ENCODE measurements at places on chromosomes 2 and 18. TPM values are rescaled to one million over a fixed set of nuclear protein-coding genes. Genes with fewer than 3 reads are reported as not detected.

Gene C2orf80
- polyA plus RNA-seq, result not detected

Gene SNED1
- 2.7 TPM for polyA plus RNA-seq

Gene RAB6C
- not detected for polyA plus RNA-seq

Gene STK17B
- polyA plus RNA-seq, result 7.9 TPM

Gene KIF5C
- polyA plus RNA-seq, result 2.4 TPM

Gene GKN2
- polyA plus RNA-seq, result 744 TPM

Gene TFPI
- polyA plus RNA-seq, result 13.6 TPM

Gene MCM6
- 6.0 TPM for polyA plus RNA-seq

DNA sequence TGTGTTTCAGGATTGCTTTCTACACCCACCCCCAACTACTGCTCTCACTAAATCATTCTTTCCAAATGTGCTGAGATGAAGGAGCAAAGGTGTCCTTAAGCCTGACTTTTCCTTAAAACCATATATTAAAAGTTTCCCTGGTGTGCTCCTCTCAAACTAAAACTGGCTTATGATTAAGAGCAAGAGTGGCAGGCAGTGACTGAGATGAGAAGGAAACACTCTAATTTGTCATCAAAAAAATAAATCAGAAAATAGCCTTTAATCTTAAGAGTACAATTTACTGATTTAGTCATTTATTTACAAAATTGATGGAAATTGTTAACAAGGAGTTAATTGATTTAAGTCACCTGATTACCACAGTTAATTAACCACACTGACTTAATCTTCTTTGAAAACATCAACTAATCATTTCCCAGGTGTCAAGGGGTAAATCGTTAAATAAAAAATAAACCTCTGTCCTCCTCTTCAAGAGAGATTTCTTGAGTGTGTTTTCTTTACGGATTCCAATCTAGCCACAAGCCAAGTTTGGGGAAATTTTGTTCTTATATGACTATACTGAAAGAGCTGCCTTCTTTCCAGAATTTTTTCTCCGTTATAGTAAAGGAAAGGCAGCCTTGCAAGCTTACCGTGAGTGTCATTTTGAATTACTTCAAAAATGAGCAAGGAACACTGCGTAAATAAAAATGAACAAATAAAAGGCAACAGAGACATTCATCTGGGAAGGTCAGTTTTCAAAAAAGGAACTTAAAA lies 17.4 kb downstream of the LRP2 start:
- no peak for DNase-seq

DNA sequence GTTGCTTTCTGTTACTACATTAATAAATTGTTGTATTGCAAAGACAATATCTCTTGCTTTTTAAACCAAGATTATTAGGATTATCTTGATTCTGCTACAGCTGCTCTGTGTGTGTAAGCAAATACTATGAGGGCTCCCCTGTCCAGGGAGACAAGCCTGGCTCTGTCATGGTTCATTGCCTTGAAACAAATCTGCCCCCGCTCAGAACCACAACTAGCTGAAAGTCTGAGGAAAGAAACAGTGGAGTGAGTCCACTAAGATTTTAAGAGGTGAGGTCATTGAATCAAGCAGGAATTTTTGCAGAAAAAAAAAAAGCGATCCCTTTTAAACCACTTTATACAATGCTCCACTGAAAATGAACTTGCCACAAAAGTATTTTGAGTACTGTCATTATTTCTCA lies 30.8 kb upstream of the LRRTM4 start:
- peak; percentile 28 for DNase-seq

DNA sequence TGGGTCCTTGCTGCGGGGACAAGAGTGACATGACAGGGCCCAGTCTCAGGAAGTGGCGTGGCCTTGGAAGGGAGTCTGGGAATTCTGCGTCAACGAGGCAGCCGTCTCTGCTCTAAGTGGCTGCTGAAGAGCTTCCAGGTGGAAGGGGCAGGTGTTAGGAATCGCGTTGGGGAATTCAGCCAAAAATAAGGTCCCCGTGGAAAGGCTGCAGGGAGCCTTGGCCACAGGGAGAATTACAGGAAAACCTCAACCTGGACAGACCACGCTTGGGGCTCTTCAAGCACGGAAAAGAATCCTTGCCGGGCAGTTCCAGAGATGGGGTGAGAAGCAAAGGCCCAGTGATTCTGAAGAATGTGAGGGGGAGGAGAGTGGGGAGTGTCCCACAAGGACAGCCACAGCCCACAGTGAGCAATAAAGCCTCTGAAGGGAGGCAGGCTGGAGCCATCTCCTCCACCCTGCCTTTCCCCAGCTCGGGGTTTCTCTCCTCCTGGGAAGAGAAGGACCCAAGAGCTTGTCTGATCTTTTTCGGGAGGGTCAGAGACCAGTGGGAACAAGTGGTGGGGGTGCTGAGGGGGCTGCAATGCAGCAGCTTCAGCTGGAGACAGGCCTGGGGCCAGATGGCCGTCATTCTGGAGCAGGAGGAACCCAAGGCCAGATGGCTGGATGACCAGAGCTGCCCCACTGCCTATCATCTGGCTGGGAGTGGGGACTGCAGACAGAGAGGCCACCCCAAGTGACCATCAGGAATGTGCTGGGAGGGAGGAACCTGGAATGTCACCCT lies 106.4 kb upstream of the SMAD2 start:
- no peak for DNase-seq

DNA sequence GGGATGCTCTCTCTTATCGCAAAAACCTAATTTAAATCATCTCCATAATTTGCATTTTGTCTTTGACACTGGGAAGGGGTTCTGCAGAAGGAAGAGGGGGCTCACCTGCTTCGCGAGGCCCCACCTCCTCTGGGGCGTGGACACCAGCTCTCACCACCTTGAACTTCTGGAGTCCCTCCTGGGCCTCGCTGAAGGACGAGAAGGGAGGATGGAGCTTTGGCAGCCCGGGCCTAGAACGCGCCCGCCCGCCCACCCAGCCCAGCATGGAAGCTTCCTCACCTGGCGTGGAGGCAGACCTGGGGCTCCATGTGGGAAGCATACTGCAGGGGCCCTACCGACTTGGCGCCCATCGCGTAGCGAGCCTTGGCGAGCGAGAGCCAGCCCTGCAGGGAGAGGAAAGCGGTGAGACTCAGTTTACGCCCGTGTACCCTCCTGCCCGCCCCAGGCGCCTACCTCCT lies 1.1 kb upstream of the IMP4 start:
- peak; percentile 60 for DNase-seq

DNA sequence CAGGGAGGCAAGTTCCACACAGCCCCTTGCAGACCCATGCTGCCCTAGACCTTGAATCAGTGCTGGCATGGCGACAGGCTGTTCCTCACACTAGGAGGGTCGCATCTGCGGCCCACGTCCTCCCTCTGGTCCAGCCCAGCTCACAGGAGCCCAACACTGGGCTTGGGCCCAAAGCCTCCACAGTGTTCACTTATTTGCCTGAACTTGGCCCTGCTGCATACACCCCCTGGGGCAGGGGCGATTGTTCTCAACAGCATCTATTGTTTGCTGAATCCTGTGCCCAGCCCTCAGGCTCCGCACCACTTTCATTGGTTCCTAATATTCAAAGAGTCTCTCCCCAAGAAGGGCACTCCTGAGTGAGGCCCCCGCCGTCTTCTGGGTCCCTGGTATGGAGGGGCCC lies 90.7 kb downstream of the ZBTB7C start:
- no peak for DNase-seq

- no peak for DNase-seq
Observed at GRCh38 chr18:32138332-32138982, 46.8 kb downstream of the RNF138 start.

GRCh38 chr18:9688036-9688741 lies 19.9 kb upstream of the RAB31 start:
- no peak for DNase-seq

DNA sequence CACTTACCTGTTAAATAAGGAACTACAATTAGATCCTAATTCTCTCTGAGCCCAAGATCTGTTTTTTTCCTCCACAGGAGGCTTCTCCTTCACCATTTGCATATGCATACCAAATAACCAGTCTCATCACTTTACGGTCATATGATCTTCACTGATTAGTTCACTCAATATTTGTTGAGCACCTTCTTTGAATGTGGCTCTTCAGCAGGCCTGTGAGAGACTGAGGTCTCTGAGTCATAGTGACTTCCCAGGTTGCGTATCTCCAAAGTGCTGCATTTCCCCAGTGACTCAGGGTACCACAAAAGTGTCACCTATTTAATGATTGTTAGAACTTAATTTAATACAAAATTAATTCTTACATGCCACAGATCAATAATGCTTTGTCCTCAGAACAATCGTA lies 108.8 kb upstream of the TRIB2 start:
- no peak for DNase-seq

GRCh38 chr2:150234787-150235446 lies 252.6 kb downstream of the RND3 start:
- DNase-seq, result no peak

GRCh38 chr2:41320491-41320890 lies 727.3 kb upstream of the PKDCC start:
- peak; percentile 36 for DNase-seq

DNA sequence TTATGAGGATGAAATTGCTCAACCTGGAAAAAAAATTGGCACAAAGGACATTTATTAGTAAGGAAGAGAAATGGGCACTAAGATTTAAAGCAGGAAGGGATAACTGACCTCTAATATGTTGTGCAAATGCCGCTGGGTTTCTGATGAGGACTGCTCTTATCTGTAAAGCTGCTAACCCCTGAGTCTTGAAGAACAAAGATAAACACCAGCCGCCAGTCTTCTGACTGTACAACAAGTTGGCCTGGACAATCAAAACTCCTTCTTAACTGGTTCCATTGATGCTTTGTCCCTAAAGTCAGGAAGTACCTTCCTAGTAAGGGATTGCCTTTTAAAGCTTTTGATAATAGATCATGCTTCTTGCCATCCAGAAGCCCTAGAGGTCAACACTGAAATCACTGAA lies 301.8 kb downstream of the TRIB2 start:
- DNase-seq, result no peak

GRCh38 chr2:133972786-133973185 lies 281.1 kb upstream of the MGAT5 start:
- no peak for DNase-seq

DNA sequence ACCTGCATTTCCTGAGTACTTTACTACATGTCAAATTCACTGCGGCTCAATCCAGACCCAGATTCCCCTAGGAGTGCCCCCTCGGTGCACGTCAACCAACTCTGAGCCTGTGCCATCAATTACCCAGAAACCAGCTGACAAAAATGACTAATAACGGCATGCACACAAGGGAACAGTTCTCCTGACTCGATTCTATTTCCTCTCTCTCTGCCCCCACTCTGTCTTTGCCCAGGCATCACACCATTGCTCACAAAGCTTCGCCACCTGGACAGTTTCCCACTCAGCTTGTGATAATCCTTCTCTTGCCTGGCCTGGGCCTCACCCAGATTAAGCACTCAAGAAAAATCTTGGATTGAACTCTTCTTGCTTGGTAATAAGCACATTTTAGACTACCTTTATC lies 115.3 kb upstream of the NDUFV2 start:
- DNase-seq, result peak; percentile 55

- DNase-seq, result no peak
Observed at GRCh38 chr2:15050483-15050882, 418.0 kb downstream of the LRATD1 start.

- DNase-seq, result no peak
Observed at GRCh38 chr2:71504611-71505010, 51.2 kb downstream of the DYSF start.

DNA sequence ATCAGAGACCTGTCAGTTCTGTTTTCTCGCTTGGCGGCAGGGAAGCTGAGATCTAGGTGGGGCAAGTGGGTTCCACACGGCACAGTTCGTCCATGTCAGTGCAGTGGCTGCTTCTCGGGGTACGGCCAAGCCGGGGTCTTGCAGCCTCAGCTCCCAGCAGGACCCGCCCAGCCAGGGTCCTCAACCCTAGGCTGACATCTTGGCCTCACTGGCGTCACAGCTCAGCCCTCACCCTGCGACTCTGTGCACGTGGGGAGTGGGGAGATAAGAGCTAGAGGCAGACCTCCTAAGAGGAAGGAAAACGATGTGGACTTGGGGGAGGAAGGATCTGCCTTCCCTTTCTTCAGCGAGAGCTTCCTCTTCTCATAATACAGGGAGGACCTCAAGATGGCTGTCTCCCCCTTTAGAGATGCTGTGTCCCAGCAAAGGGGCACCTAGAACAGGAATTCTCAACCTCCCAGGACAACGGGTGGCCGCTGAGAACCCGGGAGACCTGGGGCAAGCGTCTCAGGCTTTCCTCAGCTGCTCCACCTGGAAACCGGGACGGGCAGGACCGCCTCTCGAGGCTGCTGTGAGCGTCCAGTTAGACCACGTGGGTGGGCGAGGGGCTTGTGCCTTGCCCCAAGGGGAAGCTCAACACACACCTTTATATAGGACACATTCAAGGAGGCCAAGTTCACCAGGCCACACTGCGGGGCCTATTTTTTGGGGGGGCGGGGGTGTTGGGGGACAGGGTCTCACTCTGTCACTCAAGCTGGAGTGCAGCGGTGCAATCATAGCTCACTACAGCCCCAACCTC lies 23.5 kb upstream of the KLF11 start:
- no peak for DNase-seq

DNA sequence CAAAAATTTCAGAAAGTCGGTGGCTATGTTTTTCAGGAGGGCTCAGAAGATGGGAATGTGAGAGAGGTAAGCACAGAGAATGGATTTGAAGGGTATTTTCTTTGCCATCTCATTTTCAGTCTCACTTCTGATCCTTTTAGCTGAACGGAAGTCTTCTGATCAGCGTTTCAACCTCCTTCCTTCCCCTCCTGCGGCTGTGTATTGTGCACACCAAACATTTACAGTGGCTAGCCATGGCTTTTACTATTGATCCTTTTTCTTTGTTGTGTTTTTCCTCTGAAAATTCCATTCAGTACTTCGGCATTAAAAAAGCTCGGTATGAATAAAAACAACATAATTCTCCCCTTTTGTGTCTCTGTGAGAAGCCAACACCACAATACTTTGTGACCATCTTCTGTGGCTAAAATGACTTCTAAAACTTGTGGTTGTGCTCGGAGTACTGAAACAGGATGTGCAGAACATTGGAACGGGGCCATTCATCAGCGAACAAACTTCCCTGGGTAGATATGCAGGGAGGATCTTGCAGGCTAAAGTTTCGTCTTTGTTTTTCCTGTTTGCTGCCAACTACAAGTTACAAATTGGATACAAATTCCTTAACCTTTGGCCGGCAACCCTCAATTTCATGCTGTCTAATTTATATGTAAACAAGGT lies 260.8 kb upstream of the FAM98A start:
- DNase-seq, result no peak

- DNase-seq, result peak; percentile 84
Observed at GRCh38 chr18:32310101-32310500, 120.3 kb downstream of the MEP1B start.

GRCh38 chr2:46229134-46230063 lies 67.8 kb upstream of the EPAS1 start:
- peak; percentile 49 for DNase-seq

GRCh38 chr2:232592772-232593395 lies 40.5 kb upstream of the EFHD1 start:
- DNase-seq, result no peak
